Activated naive CD4-positive, alpha-beta T cell (primary cell): ENCODE measurements at places on chromosomes 3 and 15.

DNA sequence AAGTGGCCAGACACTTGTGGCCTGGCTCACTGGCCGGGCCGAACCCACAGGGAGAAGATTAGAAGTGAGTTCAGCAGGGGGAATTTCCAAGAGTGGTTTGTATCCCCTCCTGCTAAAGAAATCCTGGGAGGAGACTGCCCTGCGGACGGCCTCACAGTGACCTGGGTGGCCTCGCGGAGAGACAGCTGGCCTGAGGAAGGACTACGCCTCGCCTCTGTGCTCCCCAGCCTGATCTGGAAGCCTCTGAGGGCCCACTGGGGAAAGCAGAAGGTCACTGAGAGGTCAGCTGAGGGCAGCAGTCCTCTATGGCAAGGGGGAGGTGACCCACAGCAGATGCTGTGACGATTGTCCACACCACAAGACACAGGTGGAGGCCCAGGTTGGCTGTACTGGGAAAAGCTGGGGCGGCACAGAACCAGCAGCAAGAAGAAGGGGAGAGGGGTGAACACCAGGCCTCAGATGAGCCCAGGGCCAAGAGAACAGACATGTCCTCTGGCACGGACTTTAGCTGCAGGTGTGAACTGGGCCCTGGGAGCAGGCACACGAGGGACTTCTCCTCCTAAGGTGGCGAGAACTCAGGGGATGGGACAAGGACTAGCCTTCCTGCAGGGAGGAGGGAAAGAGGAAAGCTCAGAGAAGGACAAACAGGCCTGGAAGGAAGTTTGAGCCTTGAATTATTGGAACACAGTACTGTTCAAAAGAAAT, 37.2 kb upstream of the DLG1 start:
- no peak for DNase-seq

- DNase-seq, result peak; percentile 22
Observed at GRCh38 chr3:51682079-51682478, 11.0 kb downstream of the TEX264 start.

DNA sequence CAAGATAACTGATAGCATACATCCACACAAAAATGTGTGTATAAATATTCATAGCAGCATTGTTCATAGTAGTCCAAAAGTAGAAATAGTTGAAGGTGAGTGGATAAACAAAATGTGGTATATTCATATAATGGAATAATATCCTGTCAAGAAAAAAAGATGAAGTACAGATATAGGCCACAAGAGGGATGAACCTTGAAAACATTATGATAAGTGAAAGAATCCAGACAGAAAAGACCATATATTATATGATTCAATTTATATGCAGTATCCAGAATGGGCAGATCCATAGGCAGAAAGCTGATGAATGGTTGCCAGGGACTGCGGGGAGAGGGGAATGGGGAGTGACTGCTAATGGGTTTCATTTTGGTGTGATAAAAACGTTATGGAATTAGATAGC, 54.3 kb upstream of the TNIK start:
- no peak for DNase-seq

DNA sequence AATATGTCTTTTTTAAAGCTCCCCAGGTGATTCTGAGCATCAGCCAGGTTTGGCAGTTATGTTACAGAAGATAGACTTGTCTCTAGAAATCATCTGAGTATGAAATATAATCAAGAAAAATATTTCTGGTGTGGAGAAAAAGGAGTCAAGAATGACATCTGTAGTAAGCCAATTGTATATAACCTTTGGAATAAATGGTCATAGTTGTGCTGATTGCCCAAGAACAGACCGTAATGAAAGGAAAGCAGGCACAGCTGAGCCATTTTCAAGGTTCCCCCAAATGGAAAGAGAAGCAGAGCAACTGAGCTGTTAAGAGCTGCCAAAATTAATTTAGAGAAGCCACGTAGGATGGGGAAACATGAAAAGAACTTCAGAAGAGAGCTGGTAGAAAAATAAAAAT, 26.6 kb downstream of the GOLM2 start:
- DNase-seq, result no peak

- no peak for DNase-seq
Observed at GRCh38 chr15:60519218-60519617, 40.3 kb upstream of the ICE2 start.

- DNase-seq, result no peak
Observed at GRCh38 chr3:141246958-141247301, 15.3 kb downstream of the PXYLP1 start.

DNA sequence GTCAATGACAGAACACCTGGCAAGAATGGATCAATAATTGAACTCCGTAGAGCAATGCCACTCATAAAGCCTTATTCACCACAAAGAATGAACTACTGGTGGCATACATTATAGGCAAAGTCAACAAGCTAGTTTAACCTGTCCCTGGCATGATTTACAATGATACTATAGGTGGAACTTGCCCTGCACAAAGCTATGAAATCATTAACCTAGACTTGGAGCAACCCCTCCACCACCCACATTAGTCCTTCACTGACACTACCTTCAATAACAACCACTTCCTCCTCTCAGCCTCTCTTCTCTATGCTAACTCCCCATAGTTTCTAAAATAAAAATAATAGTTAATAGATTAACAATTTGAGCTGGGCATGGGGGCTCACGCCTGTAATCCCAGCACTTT, 54.4 kb downstream of the ACAP2 start:
- DNase-seq, result no peak

- no peak for DNase-seq
Observed at GRCh38 chr3:42582474-42583070, 805 bp upstream of the SEC22C start.

DNA sequence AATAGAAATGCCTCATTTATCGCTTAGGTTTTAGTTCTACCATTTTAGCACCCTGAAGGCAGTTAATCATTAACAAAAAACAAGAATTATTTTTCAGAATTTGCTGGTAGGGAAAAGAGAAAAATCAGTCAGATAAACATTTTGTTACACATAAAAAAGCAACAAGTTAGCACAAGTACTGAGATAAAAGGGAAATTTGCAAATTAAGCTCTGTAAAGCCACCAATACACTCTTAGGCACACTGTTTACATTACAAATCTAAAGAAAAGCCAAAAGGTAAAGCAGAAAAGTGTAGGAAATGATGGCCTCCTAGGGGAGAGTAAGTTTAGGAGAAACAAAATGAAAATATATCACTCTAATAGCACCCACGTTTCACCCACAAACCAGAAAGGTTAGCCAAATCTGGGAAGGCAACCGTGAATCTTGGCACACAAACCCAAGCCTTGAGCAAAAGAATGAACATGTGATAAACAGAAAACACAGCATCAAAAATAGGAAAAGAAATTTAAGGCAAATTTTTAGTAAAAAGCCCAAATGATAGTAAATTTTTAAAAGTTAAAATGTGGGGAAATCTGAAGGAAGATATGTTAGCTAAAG, 1.6 kb upstream of the SATB1 start:
- no peak for DNase-seq

DNA sequence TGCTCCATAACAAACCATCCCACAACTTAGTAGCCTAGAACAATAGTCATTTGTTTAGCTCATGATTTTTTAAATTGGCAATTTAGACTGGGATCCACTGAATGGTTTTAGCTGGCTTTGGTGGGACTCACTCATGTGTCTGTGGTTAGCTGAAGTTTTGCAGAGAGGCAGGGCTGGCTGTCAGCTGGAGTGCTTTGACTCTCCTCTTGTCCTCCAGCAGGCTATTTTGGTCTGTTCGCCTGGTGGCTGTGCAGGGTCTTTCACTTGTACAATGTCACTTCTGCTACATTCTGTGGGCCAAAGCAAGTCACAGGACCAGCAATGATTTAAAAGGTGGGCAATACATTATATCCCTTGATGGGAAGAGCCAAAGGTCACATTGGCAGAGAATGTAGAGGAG, 1146.5 kb downstream of the ROBO2 start:
- DNase-seq, result no peak

GRCh38 chr15:85642693-85643066, 152.0 kb downstream of the KLHL25 start:
- no peak for DNase-seq

DNA sequence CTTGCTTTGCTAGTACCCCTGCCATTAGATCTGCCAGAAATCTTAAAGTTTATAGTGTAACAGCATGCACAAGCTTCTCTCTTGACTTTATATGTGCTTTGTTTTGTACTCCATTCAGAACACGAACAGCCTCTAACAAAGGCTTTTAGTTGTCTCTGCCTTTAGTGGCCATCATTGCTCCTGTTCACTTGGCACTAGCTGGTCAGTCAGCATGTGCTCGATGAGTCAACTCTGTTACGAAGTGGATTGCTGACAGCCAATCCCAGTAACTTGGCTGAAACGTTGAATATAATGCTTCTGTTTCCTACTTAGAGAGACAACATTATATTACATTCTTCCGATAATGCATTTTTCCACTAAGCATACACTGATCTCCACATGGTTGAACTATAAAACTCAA, 349.2 kb downstream of the NAALADL2 start:
- no peak for DNase-seq

DNA sequence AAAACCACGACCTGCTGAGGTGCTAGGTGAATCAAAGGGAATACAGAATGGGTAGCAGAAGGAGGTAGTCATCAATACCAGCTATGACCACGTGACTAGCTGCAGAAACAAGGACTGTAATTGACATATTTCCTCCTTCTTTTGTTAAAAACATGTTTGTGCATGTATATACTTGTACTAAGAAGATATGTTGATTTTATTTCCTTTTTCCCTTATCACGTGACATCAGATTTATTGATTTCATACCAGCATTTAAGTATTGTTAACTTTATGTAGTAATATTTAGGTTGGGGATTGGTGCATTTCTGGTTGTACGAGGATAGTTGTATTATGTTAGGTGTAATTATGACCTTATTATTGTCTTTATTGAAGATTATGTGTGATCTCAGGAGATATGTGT, 36.2 kb downstream of the PEX5L start:
- DNase-seq, result no peak

GRCh38 chr3:42731476-42732195, 29.0 kb upstream of the HHATL start:
- DNase-seq, result no peak

GRCh38 chr15:65927545-65927944, 58.3 kb downstream of the RAB11A start:
- no peak for DNase-seq

DNA sequence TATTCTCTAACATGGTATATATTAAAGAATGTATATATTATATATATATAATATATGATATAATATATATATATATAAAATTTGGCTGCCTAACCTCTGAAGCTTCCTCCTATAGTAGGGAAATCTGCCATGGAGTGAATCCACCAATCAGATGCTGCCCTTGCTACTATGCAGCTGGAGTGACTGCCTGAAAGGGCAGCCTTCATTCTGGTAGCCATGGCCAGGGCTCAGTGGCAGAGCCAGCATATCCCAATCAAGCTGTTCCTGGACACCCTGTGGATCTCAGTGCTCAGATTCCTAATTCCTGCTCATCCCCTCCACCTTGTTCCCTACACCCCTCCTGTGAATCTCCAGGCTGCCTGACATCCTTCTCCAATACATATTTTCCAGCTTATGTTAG, 2.2 kb upstream of the SH3GL3 start:
- DNase-seq, result no peak

DNA sequence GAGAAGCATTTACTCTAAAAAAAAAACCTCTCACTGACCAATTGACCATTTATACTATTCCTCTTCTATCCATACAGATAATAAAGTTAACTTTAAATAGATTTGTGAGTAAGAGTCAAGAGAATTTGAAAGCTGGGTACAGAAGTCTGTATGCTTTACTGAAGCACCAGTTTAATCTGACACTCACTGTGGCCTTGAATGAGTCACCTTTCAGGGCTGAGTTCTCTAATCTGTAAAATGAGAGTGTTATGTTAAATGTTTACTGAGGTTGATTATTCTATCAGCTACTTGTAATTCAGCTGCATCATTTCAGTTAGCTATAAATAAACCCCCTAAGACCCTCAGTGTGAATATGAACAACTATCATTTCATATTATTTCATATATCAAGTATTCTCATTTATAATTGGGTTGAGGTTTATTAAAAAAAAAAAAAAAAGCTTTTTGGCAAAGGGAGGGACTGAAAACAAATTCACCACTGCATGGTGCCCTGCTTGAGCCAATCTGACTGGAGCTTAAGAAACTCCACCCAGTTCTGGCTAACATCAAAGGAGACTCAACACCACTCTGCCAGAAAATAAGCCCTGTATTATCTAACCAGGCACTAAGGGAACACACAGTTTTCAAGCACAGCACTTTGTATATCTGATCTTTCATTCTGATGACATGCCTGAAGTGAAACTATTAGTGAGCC, 2.8 kb downstream of the MAP4 start:
- no peak for DNase-seq

GRCh38 chr3:126714921-126715320, 10.9 kb downstream of the CHCHD6 start:
- DNase-seq, result no peak

DNA sequence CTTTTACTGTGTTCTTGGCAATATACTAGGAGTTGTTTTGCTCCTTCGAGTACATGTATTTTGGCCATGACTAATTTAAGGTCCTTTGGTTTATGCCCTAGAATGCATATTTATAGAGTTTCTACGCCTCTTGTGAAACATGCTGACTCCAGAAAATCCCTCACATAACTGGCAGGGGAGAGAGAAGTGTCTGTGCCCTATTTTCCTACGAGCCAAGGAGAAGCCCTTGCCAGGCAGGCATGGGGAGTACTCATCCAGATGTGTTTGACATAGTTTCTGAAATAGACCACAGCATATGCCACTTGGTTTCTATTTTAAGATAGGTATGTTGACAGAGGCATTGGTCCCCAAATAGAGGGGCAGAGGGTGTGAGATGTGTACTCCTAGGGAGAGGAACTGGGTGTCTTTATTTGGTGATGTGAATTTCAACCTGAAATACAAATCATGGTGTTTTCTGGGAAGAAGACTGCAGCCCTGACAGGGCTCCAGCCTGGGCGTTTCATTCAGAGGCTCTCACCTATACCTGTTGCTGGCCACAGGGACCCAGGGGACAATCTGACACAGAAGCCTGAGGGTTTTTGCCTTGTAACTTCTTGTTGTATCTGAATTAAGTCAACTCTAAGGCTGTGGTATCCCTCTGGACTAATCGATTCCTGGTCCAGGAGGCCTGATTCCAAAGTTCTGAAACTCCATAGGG, 267.8 kb upstream of the C2CD4B start:
- DNase-seq, result no peak

- no peak for DNase-seq
Observed at GRCh38 chr3:43608751-43609150, 13.1 kb downstream of the ANO10 start.

- no peak for DNase-seq
Observed at GRCh38 chr3:142787719-142788118, 63.9 kb downstream of the TRPC1 start.

GRCh38 chr15:70128414-70129140, 30.9 kb upstream of the TLE3 start:
- DNase-seq, result no peak

- no peak for DNase-seq
Observed at GRCh38 chr15:100094127-100094510, 247.7 kb downstream of the ADAMTS17 start.

- no peak for DNase-seq
Observed at GRCh38 chr3:42019953-42020260, 58.0 kb upstream of the ULK4 start.

- DNase-seq, result no peak
Observed at GRCh38 chr15:89630974-89631901, 24.0 kb downstream of the KIF7 start.

GRCh38 chr3:153404157-153404556, 242.1 kb downstream of the RAP2B start:
- no peak for DNase-seq

- no peak for DNase-seq
Observed at GRCh38 chr15:78457101-78457500, 19.1 kb downstream of the IREB2 start.
